H1 (cell line): ENCODE measurements at places on chromosomes 16 and 17.

DNA sequence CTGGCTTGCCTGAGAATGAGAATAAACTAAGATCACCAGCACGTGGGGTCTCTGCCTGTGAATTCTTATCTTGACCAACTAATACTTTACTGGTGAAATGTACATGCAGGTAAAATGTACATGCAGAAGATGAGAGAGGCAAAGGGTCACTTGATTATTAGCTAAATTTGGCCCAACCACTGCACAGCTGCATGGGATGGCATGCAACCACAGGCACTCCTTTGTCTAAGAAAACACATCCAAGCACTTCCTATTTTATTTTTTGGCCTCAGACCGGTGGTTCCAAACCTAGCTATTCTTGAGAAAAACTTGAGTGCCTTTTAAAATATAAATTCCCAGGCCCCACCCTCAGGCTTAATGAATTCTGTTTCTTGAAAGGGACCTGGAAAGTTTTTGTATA lies 77.9 kb downstream of the SYCE1L start:
- DNase-seq, result no peak

- no peak for DNase-seq
Observed at GRCh38 chr16:21713549-21714368, 50.0 kb downstream of the OTOA start.

DNA sequence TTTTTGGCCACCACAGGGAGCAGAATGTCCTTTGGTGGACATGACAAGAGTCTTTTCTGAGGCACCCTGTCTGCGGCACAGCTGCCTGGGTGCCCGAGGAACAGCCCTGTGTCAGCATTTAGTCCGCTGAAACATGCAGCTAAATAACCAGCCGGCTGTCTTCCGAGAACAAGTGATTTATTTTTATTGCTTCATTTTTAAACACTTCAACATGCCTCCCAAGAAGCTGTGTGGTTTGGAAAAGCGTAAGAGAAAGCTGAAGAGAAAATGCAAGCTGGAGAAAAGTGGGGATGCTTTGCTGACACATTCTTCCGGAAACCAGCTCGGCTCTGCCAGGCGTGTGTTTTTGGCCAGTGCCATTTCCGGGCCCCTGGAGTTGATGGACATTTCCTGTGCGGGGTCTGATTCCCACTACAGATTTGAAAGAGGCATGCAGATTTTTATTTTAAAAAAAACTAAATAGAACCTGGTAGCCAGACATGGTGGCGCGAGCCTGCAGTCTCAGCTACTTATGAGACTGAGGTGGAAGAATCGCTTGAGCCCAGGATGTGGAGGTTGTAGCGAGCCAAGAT lies 94.7 kb downstream of the SEC14L1 start:
- DNase-seq, result no peak

DNA sequence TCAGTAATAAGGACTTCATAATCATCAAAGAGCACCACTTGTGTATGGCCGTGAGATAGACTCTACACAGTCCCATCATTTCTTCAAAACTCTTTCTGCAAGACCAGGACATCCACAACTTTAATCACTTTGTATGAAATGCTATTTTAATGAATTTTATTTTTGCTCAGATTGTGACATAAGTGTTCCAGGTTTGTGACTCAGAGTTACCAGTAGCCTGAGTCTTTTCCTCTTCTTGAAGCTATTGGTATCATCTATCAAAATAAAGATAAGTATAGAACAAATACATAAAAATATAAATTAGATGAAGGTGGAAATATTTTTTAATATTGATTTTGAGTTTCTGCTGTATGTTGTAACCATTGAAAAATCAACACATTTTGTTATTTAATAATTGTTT lies 16.6 kb upstream of the VWA3A start:
- DNase-seq, result no peak

GRCh38 chr16:23607726-23608125 lies 11.6 kb upstream of the NDUFAB1 start:
- DNase-seq, result no peak
